ENCODE measurements at places on chromosomes 5 and 9. TPM values are rescaled to one million over a fixed set of nuclear protein-coding genes. Genes with fewer than 3 reads are reported as not detected.
A peak's percentile ranks its signal among the peaks of the same experiment; 100 is the strongest.

DNA sequence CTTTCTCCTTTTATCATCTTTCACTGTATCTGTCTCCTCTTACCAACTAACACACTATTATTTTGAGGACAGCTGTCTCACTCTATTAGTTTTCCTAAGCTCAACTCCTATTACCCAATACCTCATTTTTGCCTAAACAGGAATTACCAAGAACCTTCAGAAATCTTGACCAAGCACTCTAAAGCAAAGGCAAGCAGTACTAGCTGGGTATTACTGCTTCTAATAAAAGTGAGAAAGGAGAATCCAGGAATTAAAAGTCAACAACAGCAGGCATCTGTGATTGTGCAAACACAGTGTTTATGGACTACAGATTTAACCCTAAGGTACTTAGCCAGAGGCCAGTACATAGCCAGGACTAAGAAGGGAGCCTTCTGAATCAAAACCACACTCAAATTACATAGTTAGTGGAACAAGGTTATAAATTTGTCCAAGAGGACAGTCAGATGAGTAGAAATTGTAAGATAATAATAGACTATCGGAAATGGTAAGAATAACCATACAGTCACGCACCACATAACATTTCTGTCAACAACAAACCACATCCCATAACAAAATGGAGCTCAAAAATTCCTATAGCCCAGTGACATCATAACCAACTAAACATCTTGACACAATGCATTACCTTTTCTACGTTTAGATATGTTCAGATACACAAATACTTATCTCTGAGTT, 8.3 kb downstream of the RFX3 start:
- no peak for DNase-seq

Gene JMY
- 15.9 TPM for total RNA-seq

DNA sequence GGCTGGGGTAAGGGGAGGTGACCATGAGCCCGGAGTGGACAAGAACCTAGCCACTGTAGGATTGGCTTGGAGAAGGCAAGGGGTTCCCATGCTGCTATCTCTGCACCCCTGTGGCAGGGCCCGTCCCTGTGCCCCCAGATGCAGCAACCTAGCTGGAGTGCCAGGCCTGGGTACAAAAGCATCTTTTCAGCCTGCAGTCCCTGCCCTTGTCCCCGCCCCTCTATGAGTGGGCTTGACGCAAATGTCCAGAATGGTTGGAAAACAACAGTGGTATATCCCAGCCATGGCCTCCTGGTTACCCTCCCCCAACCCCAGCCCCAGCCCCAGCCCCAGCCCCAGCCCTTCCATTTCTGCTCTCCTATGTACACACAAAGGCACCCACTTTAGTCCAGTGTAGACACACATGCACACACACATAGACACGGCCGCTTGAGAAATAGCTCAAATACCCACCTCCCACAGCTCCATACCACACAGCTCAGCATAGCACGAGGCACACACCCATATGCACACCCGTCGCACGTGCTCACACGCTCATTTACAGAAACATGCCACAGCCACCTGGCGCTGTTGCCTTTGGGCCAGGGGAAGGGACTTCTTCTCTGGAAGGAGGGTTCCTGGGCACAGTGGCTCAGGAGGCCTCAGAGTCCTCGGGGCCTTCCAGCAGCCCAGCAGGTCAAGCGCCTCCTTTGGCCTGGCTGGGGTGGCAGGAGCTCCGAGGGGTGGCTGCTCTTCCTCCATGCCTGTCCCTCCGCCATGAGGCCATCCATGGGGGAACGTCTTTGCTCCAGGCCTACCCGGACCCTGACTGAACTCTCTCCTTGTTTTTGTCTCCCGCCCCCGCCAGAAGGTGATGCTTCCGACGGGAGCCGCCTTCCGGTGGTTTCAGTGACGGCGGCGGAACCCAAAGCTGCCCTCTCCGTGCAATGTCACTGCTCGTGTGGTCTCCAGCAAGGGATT, 34.1 kb downstream of the CXXC5 start:
- peak; percentile 52 for DNase-seq

- DNase-seq = no peak
These were observed 492.7 kb downstream of the RASEF start for GRCh38 chr9:82570226-82570625.
